Omental fat pad (tissue), 4 donors: ENCODE measurements at places on chromosomes 6 and 20. TPM values are rescaled to one million over a fixed set of nuclear protein-coding genes. Genes with fewer than 3 reads are reported as not detected.

DNA sequence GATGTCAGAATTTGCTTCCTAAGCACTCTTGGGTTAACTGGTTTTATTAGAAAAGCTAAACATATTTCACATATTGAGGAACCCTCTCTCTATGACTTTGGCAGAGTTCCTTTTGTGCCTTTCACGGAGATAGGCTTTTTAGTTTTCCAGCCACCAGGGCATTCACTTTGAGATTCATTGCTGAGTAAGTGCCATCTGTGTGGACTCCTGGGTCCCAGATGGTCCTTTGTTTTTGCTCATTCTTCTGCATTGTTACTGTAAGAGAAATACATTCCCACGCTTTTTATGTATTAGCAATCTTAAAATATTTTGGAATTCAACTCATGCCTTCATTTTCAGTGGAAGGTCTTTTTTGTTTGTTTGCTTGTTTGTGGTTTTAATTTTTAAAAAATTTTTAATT lies 76.3 kb upstream of the PHACTR2 start:
- no peak for DNase-seq

DNA sequence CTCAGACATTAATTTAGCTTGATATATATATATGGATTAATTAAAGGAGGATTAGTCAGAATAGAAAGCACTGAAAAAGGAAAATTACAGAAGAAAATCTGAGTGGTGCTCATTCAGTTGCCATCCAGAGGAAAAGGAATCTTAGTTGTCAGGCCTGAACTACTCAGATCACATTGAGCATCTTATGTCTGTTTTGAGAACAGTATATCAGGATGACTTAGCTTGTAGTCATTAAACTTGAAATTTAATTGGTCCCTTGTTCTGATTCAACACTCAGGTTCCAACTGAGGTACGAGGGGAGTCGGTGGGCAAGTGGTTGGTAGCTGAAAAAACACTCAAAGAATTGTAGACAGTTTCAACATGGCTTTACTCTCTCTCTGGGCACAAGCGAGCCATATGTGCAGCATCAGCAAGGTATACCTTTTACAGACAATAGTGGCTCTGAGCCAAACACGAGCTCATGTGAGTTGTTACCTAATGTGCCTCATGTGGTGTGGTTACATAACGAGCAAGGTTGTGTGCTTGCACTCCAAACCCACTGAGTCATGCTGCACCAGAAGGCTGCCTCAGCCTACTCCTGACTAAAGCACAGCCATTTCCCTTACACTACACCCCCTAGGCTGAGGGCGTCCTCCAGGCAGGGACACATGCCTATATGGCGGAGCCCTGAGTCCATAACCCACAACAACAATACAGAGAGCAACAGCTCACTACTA lies 73.0 kb upstream of the HMGN3 start:
- no peak for DNase-seq

GRCh38 chr6:13712599-13712898 lies 914 bp upstream of the RANBP9 start:
- DNase-seq: no peak

- no peak for DNase-seq
Observed at GRCh38 chr6:159390381-159390780, 221.2 kb downstream of the FNDC1 start.

Gene OLIG3
- not detected for total RNA-seq

Gene MATN4
- total RNA-seq: 0.19 TPM

Gene SIRPD
- total RNA-seq: not detected

Gene RAB5IF
- 104 TPM for total RNA-seq

Gene CALHM4
- not detected for total RNA-seq
